EH (cell line): ENCODE measurements at places on chromosomes 16 and 17.

DNA sequence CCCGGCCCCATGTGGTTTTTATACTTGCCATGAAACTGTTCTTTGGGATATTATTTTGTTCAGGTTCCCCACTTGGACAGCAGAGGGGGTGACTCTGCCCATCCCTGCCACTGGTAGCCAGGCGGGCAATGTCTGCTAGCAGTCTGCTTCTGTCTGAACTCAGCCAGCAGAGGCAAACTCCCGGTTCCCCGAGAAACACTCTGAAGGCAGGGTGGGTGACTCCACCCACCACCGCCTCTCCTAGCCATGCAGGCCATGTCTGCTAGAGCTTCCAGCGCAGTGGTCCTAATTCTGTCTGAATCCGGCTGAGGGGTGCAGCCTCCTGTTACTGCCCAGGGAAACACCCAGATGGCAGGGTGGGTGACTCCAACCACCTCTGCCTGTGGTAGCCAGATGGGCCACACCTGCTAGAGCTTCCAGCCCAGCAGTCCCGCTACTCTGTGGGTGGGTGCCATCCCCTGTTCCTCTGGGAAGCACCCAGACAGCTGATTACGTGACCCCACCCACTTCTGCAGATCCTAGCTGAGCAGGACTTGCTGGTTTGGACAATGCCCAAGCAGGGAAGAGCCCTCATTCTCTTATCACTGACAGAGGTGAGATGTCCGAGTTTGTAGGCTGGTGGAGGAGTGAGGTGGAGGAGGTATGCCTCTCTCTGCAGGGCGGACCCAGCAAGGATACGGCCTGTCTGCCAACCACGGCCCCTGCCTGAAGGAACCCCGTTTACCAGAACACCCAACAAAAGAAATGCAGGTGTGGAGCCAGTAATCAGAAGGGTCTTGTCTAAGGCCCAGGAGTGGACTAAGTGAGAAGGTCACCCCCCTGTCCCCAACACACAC is 22.4 kb downstream of the NLRP1 start:
- DNase-seq, result no peak

- DNase-seq, result no peak
Measured at GRCh38 chr17:66684731-66685130, 150.2 kb upstream of the CACNG5 start.

DNA sequence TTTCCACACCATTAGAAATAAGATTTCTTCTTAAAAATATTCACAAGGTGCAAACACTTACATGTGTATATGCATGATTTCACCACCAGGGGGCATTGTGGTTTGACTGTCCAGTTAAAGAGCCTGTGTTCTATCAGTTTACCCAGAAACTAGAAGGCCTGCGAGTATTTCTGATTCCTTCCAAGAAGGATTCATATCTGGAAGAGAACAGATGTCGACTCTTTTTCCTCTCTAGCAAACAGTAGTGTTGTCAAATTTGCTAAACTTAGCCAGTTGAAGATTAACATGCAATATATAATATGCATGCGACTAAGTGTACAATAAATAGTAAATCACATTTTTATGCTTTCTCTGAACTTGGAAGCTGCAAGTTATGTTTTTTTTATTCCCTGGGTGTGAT is 404.1 kb downstream of the WWOX start:
- DNase-seq, result peak; percentile 1

GRCh38 chr17:73823684-73824083 is 179.4 kb upstream of the SDK2 start:
- DNase-seq, result no peak

DNA sequence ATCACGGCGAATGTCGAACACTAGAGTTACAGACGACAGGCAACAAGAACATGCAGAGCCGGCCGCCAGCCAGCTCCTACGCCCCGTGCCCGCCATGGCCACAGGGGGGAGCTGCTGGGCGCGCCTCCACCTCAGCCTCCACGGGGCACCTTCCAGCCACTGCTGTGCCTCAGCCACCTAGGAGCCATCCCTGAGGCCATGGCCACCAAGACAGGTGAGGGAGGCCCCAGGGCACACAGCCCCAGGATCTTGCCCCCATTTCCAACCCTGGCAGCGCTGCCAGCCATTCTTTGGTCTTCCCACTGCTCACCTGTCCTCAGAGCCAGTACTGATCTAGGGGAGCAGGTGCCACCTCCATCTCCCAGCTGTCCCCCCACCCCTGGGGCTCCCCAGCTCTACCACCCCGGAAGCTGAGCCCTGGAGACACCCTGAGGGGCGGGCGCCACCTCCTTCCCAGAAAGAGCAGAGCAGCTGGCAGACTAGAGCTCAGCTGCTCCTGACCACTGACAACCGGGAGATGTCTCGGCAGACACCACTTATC is 11.8 kb downstream of the GNPTG start:
- peak; percentile 39 for DNase-seq

- no peak for DNase-seq
Measured at GRCh38 chr17:48990882-48991357, 6.3 kb upstream of the IGF2BP1 start.

- DNase-seq, result peak; percentile 27
Measured at GRCh38 chr17:7459961-7460545, 15.2 kb downstream of the CHRNB1 start.

DNA sequence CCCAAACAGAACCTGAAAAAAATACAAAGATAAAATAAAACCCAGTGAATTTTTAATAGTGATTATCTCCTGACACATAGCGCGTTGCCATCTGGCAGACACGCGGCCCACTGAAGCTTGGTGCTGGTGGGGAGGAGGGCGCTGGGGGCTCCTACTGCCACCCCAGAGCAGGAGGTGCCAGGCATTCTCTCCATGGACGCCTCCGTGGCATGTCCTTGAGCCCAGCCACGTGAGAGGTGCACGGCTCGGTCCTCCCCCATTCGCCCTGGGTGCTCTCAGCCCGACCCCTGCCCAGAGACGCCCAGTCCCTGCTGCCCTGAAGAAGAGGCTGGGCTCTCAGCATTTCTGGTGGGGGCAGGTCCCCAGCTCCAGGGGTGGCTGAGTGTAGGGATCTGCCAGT is 142.2 kb upstream of the GSE1 start:
- no peak for DNase-seq

- DNase-seq, result no peak
Measured at GRCh38 chr17:80945736-80946135, 45.9 kb upstream of the CHMP6 start.

- no peak for DNase-seq
Measured at GRCh38 chr17:9985646-9986045, 80.6 kb upstream of the RCVRN start.

- DNase-seq, result peak; percentile 67
Measured at GRCh38 chr16:83899272-83899897, 470 bp downstream of the MLYCD start.

DNA sequence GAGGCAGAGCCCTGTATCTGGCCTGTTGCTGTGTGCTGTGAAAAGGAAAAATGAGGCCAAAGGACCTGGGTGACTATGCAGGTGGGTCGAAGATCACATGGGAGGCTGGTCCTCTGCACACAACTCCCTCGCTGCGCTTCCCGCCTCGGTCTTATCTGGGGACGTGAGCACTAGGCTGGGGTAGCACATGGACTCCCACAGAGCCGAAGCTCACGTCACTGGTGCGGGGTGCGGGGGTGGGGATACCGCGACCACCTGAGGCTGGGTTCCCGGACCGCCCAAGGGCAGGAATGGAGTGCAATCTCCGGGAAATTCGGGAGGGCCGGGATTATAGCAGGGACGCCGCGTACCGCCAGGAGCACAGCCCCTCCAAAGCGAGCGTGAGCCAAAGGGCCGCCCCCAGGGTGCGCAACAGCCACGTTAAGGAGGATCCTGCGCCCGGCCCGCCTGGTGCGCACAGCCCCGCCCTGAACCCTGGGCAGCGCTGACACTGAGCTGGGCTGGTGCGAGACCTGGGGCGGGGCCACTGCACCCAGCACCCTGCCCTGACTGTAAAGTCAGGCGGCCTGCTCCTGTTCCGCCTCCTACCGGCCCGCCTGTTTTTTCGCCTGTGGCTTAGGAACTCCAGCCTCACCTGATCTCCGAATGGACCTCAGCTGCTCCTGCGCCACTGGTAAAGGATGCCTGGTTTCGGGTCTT is 4.8 kb downstream of the MT1A start:
- peak; percentile 58 for DNase-seq

DNA sequence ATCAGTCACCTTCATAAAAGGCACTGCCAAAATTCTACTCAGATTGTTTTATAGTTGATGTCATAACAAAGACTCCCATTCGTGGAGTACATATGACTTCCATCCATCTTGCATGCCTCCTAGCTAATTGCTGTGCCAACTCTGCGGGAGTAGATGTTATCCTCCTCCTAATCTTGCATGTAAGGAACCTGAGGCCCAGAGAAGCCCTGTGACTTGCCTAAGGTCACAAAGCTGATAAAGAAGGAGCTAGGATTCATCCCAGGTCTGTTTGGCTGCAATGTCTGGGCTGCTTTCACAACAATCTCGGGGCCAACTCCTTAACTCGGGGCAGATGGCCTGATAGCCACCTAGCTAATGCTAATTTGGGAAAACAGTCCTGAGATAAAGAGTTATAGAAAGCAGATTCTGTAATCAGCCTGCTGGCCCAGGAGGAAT is 87.3 kb downstream of the YPEL2 start:
- DNase-seq, result no peak

DNA sequence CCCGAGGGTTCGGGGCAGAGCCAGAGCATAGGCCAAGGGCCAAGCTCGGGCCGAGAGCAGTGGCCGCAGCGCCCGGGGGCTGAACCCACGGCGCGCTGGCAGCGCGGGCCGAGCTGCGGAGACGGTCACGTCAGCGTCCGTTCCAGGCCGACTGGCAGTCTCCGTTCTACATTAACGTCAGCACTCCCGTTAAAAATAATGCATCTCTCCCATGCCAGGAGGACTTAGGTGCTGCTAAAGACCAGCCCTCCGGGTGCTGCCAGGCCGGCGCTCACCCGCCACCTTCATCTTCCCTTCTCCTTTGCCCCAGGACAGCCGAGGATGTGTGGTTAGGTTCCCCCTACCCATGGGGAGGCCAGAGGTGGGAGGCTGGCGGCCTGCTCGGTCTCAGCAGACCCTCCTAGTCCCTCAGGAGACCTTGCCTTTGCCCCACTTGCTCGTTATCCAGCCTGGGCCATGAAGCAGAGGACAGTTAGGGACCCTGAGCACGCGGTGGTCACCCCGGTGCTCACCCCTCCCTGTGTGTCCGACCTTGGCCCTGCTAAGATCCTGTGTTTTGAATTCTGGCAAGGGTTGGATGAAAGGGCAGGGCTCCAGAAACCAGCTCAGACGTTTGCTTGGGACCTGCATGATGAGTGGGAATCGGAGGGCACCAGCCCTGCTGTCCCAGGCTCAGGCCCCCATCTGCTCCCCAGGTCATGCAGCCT is 572 bp downstream of the MPG start:
- DNase-seq, result peak; percentile 59

DNA sequence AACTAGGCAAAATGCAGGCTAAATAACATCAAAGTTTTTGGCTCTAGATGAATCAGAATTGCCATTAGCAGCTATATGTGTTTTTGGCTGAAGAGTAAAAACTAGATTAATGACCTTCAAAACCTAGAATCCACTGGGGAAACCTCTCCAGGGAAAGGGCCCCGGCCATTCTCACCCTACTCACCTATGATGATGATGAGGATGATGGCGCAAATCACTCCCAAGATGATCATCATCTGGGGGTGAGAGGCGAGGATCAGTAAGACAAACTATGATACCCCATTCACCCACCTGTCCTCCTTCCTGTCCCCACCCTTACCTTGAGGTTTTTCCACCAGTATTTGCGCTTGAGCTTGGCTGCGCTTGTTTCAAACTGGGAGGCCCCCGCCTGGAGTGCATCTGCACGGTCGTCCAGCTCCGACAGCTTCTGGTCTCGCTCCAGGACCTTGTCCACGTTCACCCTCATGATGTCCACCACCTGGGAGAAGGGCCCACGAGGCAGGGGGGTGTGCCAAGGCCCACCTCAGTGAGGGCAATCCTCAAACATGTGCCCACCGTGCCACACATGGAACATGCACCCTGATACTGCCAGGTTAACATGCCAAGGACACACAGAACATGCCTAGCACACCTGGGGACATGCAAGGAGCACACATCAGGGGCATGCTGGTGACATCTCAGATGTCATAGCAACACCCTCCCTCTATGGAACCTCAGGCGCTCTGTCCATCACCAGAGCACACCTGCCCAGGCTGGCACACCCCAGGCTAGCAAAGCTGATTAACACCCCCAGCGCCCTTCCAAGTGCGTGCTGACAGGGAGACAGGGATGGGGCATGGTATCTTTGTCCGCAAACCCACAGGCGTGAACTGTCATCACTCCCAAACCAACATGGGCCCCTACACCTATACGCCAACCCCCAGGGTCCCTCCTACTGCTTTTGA is 1.2 kb downstream of the VAMP2 start:
- DNase-seq, result no peak

GRCh38 chr17:77227461-77228240 is 86.9 kb downstream of the SEC14L1 start:
- DNase-seq, result no peak

- no peak for DNase-seq
Measured at GRCh38 chr16:51938861-51939260, 608.1 kb downstream of the TOX3 start.

DNA sequence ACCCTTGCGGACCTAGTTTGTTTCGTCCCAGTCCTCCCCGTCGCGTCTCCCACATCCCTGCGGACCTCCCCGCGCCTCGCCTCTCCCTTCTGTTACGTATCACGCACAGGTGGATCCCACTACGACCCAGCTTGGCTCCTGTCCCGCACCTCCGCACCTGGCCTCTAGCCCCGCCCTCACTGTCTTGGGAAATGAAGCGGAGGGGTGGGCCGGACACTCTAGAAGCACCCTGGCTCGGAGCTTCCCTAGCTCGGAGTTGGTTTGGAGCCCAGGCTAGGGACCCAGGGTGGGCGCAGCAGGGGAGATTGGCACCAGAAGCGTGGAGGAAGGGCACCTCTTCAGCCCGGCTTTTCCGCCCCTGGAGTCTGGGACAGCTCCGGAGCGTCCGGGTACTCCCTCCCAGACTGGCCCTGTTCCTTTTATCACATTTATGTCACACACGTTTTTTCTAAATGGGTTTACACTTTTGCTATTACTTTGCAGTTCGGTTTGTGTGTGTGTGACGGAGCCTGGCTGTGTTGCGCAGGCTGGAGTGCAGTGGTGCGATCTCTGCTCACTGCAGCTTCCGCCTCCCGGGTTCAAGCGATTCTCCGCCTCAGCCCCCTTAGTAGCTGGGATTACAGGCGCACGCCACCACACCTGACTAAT is 1.4 kb upstream of the CEMP1 start:
- DNase-seq, result peak; percentile 44

- no peak for DNase-seq
Measured at GRCh38 chr17:40623419-40624210, 24.0 kb downstream of the SMARCE1 start.

GRCh38 chr16:49664221-49665215 is 191.4 kb downstream of the ZNF423 start:
- no peak for DNase-seq

DNA sequence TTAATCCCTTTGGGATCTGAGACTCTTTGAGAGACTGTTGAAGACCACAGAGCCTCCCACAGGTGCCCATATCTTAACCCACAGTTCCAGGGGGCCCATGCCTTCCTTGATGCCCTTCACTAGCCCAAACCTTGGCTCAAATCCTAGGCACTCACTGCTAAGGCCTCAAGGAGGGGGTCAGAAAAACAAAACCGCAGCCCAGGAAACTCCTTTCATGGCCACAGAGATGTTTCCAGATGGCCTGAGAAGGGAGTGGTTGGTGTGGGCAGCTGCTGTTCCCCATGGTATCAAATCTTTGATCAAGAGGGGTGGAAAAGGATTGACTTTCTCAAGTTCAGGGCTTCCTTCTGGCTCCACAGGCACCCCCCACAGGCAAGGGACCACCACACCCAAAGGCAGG is 44.7 kb downstream of the CDH1 start:
- no peak for DNase-seq
